ENCODE measurements at places on chromosomes 16 and 17.

GRCh38 chr17:76459674-76460073 lies 6.7 kb upstream of the UBE2O start:
- no peak for DNase-seq

DNA sequence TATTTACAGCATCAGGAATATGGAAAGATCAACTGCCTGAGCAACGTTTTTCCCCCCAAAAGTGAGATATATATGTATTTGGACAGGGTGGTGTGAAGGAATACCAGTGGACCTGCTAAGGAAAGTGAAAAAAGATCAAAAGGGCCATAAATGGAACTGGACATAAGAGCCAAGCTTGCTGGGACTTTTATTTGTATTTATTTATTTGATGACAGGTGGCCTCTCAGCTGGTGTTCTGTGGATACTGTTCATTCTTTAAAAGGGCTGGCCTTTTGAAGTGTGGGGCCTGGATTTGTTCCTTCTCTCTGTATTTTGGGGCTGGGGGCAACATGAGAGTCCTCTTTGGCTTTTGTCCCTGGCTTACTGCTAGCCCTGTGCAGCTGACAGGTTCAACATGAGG lies 306.6 kb upstream of the N4BP1 start:
- DNase-seq = no peak

- peak; percentile 77 for DNase-seq
These were observed at the start of gene SLFN11 for GRCh38 chr17:35373534-35373983. TSS of gene SLFN11 (minus strand) at chr17:35373621. CDS start at chr17:35363807, 9,814 bp downstream.

DNA sequence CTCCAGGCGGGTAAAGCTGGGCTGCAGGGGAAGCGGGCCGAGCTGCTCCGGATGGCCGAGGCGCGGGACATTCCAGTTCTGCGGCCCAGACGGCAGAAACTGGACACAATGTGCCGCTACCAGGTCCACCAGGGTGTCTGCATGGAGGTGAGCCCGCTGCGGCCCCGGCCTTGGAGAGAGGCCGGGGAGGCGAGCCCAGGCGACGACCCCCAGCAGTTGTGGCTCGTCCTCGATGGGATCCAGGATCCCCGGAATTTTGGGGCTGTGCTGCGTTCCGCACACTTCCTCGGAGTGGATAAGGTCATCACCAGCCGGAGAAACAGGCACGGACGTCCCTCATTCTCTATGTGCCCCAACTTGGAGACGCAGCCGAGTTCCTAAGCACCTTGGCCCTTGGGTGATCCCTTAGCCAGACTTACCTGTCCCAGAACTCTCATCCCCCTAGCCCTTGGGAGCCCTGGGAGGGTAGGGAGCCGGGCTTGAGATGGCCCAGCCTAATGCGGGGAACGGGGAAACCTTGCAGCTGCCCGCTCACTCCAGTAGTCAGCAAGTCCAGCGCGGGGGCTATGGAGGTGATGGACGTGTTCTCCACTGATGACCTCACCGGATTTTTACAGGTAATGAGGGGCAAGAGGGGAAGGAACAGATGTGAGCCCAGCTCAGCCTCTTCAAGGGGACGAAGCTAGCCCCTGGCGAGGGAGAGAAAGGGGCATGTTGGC lies 806 bp downstream of the MRM1 start:
- DNase-seq = no peak

GRCh38 chr16:22306788-22307187 lies 9.6 kb downstream of the POLR3E start:
- no peak for DNase-seq

GRCh38 chr16:22321340-22322001 lies 24.3 kb downstream of the POLR3E start:
- DNase-seq = peak; percentile 35

DNA sequence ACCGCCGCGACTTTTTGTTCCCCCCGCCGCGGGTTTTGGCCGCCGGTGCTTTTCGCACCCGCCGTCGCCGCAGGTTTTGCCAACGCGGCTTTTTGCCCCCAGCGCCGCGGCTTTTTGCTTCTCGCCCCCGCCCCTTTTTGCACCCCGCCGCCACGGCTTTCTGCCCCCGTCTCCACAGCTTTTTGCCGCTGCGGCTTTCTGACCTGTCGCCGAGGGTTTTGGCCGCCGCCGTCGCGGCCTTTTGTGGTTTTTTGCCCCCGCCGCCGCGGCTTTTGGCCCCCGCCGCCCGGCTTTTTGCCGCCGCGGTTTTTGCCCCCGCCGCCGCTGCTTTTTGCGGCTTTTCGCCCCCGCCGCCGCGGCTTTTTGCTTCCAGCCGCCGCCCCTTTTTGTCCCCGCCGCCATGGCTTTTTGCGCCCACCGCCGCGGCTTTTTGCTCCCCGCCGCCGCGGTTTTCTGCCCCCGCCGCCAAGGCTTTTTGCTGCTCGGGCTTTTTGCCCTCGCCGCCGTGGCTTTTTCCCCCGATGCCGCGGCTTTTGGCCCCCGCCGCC lies 151.1 kb downstream of the KCNJ18 start:
- DNase-seq = no peak

DNA sequence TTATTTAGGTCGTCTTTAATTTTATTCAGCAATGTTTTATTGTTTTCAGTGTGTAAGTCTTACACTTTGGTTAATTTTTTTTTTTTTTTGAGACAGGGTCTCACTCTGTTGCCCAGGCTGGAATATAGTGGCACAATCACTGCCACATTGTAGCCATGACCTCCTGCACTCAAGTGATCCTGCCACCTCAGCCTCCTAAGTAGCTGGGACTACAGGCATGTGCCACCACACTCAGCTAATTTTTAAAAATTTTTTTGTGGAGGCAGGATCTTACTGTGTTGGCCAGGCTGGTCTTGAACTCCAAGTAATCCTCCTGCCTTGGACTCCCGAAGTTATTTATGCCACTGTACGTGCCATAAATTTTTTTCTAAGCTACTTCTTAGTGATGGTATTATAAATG lies 14.5 kb downstream of the RPS6KB1 start:
- DNase-seq = no peak
